NCI-H1694 (cell line): ENCODE measurements at places on chromosomes 13 and 19.

GRCh38 chr19:36719687-36720556, 32.5 kb downstream of the ZNF567 start:
- DNase-seq = no peak

- DNase-seq = no peak
Measured at GRCh38 chr13:20359335-20359734, 127.2 kb upstream of the GJB6 start.

GRCh38 chr19:33876192-33876591, 79.5 kb downstream of the KCTD15 start:
- DNase-seq = no peak

DNA sequence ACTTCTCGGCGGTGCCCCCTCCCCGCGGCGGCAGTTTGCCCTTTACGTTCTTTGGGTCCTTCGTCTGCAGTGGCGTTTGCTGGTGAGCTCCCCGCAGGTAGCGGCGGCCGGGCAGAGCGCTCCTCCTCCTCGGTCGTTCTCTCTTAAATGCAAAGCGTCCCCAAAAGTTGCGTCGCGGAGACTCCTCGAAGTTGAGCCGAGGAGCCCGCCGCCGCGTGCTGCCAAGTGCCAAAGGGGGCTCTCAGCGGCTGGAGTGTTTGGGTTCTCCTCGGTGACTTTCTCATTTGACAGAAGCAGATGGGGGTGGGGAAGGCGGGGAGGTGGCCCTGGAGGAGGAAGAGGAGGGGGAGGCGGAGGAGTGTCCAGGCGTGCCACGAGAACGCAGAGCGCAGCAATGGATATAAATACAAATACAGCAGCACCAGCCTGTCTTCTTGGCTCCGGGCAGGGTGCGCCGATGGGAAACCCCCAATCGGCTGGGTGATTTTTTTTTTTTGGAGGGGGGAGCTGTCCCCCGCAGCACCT, at the start of gene SOX21:
Gene SOX21 (minus strand): TSS at position 259 of the 525 bp plus-strand sequence. CDS start 496 bp downstream, outside the sequence.
- no peak for DNase-seq

GRCh38 chr19:6685482-6685881, 15.5 kb upstream of the TNFSF14 start:
- no peak for DNase-seq

DNA sequence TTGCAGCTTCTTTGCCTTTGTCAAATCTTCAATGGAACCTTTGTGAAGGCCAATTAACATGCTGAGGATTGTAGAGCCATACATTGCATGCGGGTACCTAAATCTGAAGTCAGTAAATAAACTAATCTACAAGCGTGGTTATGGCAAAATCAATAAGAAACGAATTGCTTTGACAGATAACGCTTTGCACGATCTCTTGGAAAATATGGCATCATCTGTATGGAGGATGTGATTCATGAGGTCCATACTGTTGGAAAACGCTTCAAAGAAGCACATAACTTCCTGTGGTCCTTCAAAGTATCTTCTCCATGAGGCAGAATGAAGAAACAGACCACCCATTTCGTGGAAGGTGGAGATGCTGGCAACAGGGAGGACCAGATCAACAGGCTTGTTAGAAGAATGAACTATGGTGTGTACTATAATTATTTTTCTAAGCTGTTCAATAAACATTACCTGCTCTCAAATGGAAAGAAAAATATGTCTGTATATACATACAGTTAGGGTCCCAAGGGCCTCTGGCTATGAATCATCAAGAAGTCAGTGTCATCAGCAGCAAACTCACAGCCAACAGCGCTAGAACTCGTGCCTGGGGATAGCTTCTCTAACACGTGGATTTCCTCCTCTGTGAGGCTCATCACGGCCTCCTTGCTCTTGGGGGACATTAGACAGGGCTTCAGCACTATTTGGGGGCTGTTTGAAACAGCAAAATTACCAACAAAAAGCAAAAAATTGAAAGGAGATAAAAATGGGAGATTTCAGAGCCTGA, 2.9 kb upstream of the CD70 start:
- no peak for DNase-seq

GRCh38 chr19:47157431-47158321, 27.0 kb downstream of the SAE1 start:
- no peak for DNase-seq

DNA sequence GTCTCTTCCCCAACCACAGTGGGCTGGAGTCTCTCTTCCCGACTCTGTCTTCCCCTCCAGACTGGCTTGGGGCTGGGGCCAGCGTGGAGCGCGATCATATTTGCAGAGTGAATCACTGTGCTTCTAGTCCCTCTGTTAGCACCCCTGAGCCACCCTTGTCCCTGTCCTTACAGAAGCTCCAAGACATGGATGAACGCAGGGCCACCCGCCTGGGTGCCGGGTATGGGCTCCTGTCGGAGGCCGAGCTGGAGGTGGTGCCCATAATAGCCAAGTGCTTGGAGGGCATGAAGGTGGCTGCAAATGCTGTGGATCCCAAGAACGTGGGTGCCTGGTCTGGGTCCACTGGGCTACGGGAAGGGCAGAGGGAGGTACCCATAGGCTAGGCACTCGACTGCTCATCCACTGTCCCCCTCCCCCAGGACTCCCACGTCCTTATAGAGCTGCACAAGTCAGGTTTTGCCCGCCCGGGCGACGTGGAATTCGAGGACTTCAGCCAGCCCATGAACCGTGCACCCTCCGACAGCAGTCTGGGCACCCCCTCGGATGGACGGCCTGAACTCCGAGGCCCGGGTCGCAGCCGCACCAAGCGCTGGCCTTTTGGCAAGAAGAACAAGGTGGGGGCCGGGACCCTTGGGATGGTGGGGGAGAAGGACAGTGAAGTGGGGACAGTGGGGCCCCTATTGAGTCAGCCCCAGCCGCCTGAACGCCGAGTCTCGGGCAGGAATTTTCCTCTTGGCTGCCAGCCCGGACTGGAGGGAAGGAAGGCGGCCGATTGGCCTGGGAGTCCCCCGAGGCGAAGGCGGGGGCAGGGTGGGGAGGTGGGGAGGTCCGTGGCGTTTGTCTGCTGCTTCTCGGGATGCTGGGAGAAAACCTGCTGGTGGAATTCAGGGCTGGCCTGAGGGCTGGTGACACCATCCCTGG, 5.2 kb downstream of the TRIP10 start:
- DNase-seq = no peak

DNA sequence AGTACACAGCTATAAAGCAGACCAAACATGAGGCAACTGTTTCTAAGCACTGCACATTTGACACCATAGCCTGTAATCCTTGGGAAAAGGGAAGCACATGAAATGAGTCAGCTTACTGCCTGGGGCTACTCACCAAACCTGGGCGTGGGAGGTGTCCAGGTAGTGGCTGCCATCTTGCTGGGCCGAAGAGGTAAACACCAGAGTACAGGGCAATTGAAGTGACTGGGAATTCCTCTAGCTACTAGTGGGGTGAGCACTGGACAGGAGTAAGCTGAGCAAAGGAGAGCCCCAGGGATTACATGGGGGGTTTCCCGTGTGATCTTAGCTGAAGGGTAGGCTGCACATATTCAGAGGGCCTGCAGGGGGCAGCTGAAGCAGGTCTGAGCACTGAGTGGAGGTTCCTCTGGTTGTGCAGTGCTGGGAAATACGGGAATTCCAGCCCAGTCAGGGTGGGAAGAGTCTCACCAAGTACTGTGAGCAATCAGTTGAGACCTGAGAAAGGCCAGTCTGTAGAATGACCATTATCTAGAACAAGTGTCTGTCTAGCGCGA, 140.5 kb downstream of the SLC7A1 start:
- DNase-seq = no peak

- DNase-seq = peak; percentile 10
Measured at GRCh38 chr13:97574926-97575325, 141.0 kb downstream of the RAP2A start.

- DNase-seq = no peak
Measured at GRCh38 chr13:97318532-97318931, 96.4 kb downstream of the MBNL2 start.

DNA sequence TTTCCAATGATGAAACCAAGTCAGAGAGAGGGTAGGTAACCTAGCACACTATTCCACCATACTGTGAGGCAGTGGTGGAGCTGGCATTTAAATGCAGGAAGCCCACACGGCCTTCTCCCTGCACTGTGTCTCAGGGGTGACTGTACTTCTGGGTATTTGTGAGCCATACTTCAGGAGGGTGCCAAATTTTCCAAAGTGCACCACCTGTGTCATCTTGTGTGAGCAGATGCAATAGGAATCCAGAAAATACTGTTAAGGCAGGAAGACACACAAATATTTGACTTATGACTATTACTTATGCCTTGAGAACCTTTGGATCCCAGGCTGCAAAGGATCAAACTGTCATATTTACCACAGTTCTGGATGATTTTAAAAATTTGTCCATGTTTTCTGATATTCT, 17.3 kb downstream of the ZNF229 start:
- DNase-seq = no peak

- no peak for DNase-seq
Measured at GRCh38 chr13:49811527-49811908, 19.0 kb upstream of the KPNA3 start.

DNA sequence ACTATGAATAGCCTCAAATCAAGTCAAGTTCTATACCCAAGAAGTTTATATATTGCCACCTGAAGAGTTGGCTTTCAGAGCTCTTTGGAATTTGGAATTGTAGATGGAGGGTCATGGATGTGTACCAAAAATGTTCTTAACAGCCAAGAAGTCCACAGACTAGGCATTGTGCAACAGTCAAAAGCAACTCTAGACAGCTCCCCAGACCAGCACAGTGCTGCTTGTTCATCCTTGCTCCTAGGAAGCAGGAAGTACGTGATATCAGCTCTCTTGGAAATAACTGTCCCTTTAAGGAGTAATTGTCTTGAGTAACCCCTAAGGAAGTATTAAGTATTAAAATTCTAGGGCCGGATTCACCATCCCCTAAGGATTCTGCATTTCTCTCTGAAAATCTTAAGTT, 30.7 kb upstream of the IL17D start:
- no peak for DNase-seq

- DNase-seq = no peak
Measured at GRCh38 chr13:48727241-48728011, 73.7 kb downstream of the CYSLTR2 start.

GRCh38 chr13:75829830-75830229, 193.7 kb downstream of the LMO7 start:
- no peak for DNase-seq

- DNase-seq = no peak
Measured at GRCh38 chr19:805166-805551, 7.9 kb downstream of the PTBP1 start.

DNA sequence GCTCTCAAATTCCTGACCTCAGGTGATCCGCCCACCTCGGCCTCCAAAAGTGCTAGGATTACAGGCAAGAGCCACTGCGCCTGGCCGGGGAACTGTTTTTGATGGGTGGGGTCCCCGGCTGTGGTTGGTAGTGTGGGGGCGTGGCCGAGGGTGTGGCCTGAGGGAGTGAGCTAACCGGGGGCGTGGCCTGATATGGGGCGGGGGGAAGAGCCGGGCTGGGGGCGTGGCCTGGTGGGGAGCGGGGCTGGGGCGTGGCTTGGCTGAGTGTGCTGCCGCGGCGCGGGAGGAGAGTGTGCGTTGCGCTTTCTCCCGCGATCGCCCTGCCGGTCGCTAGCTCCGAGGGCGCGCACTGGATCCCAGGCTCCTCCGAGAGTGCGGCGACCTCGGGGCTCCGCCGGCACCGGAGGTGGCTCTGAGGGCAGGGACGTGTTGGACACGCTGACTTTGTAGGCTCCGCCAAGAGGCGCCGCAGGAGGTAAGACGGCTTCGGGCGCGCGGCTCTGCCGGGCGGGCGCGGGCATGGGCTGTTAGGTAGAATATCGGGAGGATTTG, at the start of gene SPATA13:
Gene SPATA13 (plus strand): TSS at position 263 of the 552 bp plus-strand sequence. CDS start 62,210 bp downstream, outside the sequence.
- DNase-seq = no peak

- no peak for DNase-seq
Measured at GRCh38 chr13:45681113-45681512, 21.0 kb upstream of the CBY2 start.

DNA sequence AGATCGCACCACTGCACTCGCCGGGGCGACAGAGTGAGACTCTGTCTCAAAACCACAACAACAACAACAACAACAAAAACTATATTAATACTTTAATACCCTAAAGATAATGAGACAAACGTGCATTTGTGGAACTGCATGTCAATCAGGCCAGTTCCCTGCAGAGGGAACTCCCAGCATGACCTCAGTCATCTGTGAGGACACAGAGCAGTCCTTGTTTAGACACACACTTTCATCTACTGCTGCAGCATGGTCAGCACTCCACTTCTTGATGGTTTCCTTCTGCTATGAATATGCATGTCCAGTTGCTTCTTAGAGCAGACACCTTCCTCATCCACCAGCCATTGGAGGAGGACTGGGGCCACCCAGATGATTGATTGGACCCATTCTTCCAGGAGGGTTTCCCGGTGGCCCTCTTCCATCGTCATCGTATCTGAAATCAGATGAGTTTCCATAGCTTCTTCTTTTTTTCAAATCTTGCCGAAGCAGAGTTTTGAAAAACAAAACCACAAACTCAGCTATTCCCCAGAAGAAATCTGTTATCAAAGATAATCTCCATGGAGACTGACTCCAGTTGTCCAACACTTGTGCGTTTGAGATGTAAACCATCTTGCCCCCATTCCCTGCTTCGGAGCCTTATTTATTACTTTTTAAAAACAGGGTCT, 26.5 kb downstream of the ZNF607 start:
- no peak for DNase-seq

DNA sequence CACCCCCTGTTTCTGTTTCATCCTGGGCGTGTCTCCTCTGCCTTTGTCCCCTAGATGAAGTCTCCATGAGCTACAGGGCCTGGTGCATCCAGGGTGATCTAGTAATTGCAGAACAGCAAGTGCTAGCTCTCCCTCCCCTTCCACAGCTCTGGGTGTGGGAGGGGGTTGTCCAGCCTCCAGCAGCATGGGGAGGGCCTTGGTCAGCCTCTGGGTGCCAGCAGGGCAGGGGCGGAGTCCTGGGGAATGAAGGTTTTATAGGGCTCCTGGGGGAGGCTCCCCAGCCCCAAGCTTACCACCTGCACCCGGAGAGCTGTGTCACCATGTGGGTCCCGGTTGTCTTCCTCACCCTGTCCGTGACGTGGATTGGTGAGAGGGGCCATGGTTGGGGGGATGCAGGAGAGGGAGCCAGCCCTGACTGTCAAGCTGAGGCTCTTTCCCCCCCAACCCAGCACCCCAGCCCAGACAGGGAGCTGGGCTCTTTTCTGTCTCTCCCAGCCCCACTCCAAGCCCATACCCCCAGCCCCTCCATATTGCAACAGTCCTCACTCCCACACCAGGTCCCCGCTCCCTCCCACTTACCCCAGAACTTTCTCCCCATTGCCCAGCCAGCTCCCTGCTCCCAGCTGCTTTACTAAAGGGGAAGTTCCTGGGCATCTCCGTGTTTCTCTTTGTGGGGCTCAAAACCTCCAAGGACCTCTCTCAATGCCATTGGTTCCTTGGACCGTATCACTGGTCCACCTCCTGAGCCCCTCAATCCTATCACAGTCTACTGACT, at the start of gene KLK3:
Gene KLK3 (plus strand): TSS at position 280 of the 775 bp plus-strand sequence. CDS start 41 bp downstream, at position 321.
- DNase-seq = no peak
